ENCODE measurements at places on chromosomes 1 and 21.
A peak's percentile ranks its signal among the peaks of the same experiment; 100 is the strongest.

GRCh38 chr21:40540216-40540615 is 306.7 kb downstream of the DSCAM start:
- no peak for DNase-seq

DNA sequence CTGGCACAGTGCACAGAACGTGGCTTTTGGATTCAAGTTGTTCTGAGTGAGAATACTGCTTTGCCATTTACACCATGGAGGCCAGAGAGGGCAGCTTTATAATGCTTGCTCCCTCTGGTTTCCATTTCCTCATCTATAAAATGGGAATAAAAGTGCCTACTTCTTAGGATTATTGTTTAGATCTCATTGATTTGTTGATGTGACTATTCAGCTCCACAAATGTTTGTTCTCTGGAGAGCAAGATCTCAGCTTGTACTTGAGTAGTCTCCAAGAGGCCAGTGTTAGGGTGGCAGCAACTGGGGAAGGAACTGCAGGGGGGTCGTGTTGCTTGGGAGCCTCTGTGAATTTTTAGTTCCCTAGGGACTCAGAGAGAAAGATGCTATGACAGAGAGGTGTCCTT is 55.2 kb downstream of the YARS1 start:
- DNase-seq: no peak

GRCh38 chr1:117339866-117340700 is 27.2 kb upstream of the MAN1A2 start:
- no peak for DNase-seq

DNA sequence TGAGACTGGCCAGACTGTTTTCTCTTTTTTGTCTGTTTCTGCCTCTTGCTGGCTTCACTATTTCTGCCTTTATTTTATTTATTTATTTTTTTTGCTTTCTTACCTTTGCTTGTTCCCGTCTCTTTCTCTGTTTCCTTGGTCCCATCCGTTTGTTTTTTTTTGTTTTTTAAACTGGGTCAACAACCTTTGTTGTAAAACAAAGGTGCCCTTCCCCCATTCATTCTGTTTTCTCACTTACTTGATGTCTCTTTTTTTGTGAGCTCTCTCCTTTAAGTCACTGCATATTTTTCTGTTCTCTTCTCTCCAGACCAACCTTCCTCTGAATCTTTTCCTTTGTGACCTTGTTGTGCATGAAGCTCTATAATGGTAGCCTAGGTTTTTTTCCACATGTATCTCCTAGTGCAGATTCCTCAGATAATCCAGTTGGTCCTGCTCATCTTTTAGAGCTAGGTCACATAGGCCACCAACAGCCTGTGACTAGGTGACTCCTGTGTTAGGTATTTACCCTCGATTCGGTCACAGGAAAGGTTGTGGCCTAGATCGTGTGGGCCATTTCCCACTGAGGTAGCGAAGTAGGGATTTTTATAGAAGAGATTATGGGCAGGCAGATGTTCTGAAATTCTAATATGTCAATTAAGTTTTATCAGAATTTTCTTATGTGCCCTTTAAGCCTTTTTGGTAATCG is 15.9 kb downstream of the GNAI3 start:
- no peak for DNase-seq

GRCh38 chr1:17437580-17438317 is 1.7 kb downstream of the RCC2 start:
- peak; percentile 37 for DNase-seq

DNA sequence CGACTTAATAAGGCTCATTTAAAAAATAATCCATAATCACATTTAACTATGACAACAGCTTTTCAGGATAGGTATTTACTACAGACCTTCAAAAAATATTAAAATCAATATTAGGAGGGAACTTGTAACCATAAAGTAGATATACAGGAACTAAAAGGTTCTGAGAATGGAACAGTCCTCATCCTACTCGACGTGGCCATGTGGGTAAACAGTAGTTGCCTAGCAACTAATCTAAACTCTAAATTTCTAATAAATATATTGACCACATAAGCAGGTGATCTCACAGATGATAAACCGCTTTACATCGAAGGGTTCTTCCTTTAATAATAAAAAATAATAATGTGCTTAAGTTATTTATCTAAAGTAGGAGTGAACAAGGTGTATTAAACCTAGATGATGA is 7.9 kb downstream of the AKT3 start:
- DNase-seq: no peak

Measured in hippocampal formation (tissue), 2 donors.